Smooth muscle cell of trachea (primary cell): ENCODE measurements at places on chromosomes 2 and 18. TPM values are rescaled to one million over a fixed set of nuclear protein-coding genes. Genes with fewer than 3 reads are reported as not detected.

Gene RBBP8
- 14.6 and 27.9 TPM in 2 replicates for total RNA-seq

Gene EPC2
- 15.7 and 21.2 TPM in 2 replicates for total RNA-seq

Gene SERPINB13
- not detected in 2 replicates for total RNA-seq

Gene TUBA3D
- total RNA-seq, result not detected in 2 replicates

Gene MALT1
- 13.2 and 21.5 TPM in 2 replicates for total RNA-seq

Gene EPHA4
- 6.4 and 14.7 TPM in 2 replicates for total RNA-seq

Gene ASXL3
- 0.66 and 3.2 TPM in 2 replicates for total RNA-seq

Gene SERPINB4
- not detected in 2 replicates for total RNA-seq

Gene PDE1A
- total RNA-seq, result 26.5 and 75.3 TPM in 2 replicates

Gene ALKAL2
- not detected in 2 replicates for total RNA-seq

Gene ACVR1
- 37.2 and 46.4 TPM in 2 replicates for total RNA-seq

Gene DSG4
- not detected in 2 replicates for total RNA-seq

Gene CD207
- total RNA-seq, result not detected in 2 replicates

Gene CCDC141
- total RNA-seq, result under 0.01 and 0.29 TPM in 2 replicates
